Right forelimb (tissue), 1 donor: ENCODE measurements at places on chromosomes 2 and 18.

- DNase-seq: no peak
Observed at GRCh38 chr2:1988049-1988448, 243.7 kb upstream of the PXDN start.

GRCh38 chr2:39069136-39069515 is 51.7 kb downstream of the SOS1 start:
- DNase-seq: no peak

- DNase-seq: no peak
Observed at GRCh38 chr2:241390301-241391206, 34.5 kb downstream of the FARP2 start.

GRCh38 chr2:240857039-240858008 is 11.3 kb upstream of the AGXT start:
- no peak for DNase-seq

DNA sequence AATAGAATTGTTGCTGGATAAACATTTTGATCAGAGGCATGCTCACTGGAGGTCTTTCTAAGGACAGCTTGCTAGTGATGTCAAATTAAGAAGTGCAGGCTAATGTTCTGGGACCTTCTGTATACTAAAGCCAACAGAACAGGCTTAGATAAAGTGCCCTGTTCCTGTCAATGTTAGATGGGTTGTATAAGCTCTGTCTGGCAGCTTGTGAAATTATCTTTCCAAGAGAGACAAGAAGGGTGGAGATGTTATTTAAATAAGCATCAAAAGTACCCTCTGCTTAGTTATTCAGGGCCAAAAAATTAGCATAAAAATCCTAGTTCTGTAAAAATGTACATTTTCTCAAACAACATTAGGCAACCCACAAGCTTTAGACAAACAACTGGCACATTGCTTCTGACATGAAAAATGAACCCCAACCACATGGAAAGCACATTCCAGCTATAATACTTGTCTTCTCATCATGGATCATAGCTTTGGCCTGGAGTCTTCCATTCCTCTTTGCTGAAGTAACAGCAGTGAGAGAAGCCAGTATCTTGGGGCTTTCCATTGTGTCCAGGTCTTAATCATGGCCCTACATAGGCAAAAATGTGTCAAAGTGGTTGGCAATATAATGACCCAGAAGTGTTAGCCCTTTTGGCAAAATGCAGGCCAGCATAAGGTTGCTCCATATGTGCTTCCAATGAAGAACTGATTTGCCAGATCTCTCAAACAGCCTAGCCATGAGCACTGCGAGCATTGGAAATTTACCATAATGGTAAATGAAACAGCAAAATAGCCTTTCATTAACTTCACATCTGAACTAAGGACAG is 478.1 kb upstream of the ZNF804A start:
- no peak for DNase-seq

DNA sequence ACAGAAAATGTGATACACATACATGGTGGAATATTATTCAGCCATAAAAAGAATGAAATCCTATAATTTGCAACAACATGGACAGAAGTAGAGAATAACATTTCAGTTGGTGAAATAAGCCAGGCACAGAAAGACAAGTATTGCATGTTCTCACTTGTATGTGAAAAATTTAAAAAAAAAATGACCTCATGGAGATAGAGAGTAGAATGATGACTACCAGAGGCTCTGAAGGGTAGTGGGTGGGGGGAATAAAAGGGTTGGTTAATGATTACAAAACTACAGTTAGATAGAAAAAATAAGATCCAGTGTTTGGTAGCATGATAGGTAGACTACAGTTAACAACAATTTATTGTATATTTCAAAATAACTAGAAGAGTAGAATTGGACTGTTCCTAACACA is 24.5 kb downstream of the PRKD3 start:
- no peak for DNase-seq

DNA sequence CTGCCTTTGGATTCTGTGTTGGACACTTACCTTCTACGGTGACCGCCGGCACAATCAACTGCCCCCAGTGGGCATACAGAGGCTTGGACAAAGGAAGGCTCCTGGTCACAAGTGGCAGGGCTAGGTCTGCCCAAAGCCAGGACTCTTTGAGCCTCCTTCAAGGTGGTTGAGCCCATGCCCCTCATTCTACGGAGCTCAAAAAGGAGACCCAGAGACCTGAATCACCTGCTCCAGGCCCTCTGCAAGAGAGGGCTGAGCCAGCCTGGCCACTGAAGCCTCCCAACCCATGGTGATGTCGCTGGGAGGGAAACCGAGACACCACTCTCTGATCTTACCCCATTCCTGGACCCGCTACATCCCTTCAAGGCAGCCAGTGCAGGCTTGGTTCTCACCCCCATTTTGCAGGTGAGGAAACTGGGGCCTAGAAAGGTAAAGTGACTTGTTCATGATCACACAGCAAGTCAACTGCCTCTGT is 87.9 kb downstream of the INHBB start:
- no peak for DNase-seq
